Naive thymus-derived CD8-positive, alpha-beta T cell (primary cell): ENCODE measurements at places on chromosomes 2 and 18. TPM values are rescaled to one million over a fixed set of nuclear protein-coding genes. Genes with fewer than 3 reads are reported as not detected.

The GPC1 gene
- total RNA-seq, result 0.99 TPM

The LTBP1 gene
- total RNA-seq, result not detected

The NEU2 gene
- not detected for total RNA-seq

The PCARE gene
- total RNA-seq, result not detected

The RAB17 gene
- total RNA-seq, result not detected

The IL36B gene
- not detected for total RNA-seq

The SOX11 gene
- total RNA-seq, result not detected

The FAHD2B gene
- total RNA-seq, result 17.9 TPM

The TBC1D8 gene
- total RNA-seq, result 2.5 TPM

The MYO3B gene
- total RNA-seq, result not detected

The EPB41L5 gene
- 12.3 TPM for total RNA-seq

The SLC35F5 gene
- 35.0 TPM for total RNA-seq

The DYNAP gene
- not detected for total RNA-seq

The AOX1 gene
- not detected for total RNA-seq

The WNT6 gene
- total RNA-seq, result not detected

The HNRNPA3 gene
- 158 TPM for total RNA-seq

The TUBB6 gene
- 2.1 TPM for total RNA-seq

The ING5 gene
- 80.8 TPM for total RNA-seq

The CYP1B1 gene
- total RNA-seq, result 3.9 TPM
